ENCODE measurements at places on chromosomes 3 and 15.
A peak's percentile ranks its signal among the peaks of the same experiment; 100 is the strongest.

GRCh38 chr15:71712182-71712581 is 98.2 kb upstream of the NR2E3 start:
- no peak for DNase-seq

DNA sequence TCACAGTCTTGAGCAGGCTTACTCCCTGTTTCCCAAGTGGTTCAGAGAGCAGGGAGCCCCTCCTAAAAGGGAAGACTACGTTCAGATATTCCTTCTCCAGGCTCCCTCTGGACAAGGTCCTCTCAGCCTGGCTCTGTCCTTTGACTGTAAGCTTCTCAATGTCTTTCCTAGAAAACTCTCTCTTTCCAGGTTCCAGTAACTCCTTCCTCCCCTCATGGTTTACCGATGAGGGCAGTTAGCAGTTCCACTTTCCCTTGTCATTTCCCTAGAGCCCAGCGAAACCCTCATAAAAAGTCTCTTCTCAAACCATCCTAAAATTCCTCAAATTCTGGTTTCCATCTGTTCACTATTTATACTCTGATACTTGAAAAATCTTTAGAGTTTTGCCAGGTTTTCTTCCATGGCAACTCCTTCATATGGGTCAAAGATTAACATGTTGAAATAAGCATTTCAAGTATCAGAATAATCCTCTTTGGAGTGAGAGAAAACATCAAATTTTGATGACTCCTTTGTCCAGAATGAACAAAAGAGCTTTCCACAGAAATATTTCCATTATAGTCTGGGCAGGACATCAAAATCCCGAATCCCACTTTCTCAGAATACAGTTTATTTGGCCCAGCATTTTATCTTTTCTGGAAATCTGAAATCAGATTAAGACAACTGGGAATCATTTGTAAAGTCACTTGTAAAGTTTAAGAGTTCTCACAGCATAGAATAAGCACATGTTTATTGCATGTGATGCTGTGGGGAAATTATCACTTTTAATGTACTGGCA is 599.4 kb downstream of the UNC13C start:
- no peak for DNase-seq

GRCh38 chr15:68313501-68314410 is 36.2 kb downstream of the FEM1B start:
- no peak for DNase-seq

- no peak for DNase-seq
Measured at GRCh38 chr3:40179016-40179415, 130.5 kb upstream of the EIF1B start.

GRCh38 chr3:52299879-52300611 is 12.4 kb downstream of the GLYCTK start:
- DNase-seq = no peak

DNA sequence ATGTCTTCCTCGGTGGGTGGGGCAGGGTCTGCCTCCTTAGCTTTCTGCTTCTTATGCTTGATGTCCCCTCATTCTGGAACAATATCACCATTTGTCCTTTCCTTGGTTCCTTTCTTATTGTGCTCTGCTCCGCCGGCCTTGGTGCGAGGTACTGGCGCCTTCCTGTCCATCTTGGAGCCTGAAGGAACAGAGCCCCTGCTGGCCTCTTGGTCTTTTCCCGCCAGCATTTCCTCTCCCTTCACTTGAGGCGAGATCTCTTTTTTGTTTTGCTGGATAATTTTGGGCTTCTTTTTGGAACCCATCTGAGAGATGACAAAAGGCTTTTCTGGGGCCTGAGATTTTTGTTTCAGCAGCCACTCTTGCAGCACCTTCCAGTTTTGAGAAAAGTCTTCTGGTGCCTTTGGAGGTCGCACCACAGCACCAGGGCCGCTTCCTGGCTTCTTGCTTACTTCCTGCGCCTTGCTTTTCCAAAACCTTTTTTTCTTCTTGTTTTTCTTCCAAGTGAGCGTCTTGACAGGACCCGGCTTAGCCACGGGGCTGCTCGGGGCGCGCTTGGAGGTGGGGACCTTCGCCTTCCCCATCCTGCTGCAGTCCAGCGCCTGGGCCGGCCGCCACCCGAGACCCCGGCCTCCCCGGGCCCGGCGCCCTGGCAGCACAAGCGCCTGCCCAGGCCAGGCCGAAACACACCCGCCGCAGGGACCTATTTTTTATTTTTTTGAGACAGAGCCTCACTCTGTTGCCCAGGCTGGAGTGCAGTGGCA is 127.1 kb downstream of the KLF13 start:
- DNase-seq = no peak

- no peak for DNase-seq
Measured at GRCh38 chr3:116386168-116386567, 59.1 kb downstream of the LSAMP start.

DNA sequence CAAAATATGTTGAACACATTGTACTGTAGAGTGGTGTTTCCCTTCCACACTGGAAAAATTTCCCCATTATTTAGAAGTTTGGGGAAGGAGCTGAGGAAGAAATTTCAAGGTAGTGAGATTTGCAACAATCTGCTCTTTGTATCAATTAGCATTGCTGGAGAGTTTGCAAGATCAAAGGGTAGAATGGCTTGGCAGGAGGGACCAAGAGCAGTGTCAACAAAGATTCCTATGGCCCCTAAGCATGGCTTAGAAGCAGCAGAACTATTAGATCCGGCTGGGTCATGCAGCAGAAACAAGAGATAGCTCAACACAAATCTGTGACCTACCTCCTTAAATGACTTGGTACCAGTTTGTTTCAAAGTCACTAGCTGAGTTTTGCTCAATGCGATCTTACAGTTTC is 175.0 kb downstream of the C3orf38 start:
- no peak for DNase-seq

DNA sequence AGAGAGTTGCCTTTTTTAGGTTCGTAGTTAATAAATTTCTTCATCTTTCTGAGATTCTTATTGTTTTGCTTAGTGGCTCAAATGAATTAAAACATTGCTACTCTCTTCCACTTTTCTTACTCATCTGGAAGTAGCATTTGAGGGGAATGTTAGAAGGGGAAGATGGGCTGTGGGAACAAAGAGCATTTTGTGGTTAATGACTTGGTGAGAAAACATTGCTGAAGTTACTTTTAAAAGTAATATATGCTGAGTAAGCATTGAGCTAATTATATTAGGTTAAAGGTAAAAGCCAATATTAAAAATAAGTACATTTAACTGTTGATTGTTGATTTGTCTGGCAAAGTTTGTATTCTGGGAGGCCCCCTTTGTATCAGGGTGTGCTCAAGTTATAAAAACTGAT is 5.7 kb downstream of the MORF4L1 start:
- no peak for DNase-seq

DNA sequence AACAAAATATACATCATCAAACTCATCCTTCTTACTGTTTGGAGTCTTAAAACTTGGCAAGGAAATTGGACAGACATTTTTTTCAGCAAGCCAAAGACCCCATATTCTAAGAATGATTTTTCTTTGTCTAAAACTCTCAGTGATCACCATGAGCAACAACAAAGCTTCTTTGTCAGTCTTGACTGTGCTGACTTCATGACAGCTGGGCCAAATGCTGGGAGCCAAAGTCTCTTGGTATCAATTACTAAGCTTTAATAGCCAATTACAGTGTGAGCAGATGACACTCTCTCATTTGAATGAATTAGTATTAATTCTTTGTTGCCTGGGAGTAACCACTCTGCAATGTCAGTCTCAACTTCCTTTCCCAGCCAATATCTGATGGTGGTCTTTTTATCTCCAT is 48.1 kb upstream of the GK5 start:
- DNase-seq = no peak

DNA sequence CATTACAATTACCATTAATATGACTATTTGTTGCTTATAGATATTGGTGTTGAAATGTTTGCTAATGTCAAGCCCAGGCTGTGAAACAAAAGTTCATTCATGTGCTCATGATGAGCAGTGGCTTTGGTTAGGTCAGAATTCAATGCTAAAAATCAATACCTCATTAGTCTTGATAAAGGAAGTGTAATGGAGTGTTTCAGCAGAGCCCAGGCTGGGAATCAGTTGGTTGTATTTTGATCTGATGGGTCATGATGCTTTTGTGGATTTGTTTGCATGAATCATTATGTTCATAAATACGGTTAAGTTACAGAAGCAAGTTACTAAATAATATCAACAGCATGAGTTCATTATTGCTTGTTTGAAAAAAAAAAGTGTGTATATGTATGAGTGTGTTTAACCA is 13.6 kb upstream of the ZNF774 start:
- no peak for DNase-seq

GRCh38 chr3:176595307-176595706 is 602.0 kb downstream of the TBL1XR1 start:
- DNase-seq = no peak

DNA sequence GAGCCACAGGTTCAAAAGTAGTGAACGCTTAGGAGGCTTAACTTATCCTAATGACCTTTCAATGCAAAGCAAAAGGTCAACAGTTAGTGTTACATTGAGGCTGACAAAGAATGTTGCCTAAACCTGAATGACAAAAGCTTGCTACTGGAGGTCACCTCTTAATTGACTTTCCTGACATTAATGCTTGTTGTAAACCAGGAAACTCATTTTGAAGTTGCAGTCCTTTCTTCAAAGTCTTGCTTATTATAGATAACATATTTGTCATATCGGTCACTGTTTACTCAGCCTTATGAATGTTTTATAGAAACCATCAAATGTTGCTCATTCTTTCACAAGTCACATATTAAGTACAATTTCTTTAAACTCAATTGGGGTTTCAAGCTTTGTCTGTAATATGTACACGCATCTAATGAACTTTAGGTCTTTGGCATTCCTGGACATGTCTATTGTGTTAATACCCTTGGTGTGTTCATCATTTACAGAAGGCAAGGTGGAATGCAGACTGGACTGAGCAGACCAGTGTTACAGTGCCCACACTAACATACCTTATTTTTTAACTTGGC is 488.2 kb upstream of the NECTIN3 start:
- DNase-seq = no peak

- DNase-seq = no peak
Measured at GRCh38 chr3:62672988-62673313, 202.3 kb downstream of the CADPS start.

- no peak for DNase-seq
Measured at GRCh38 chr3:168138421-168138820, 42.7 kb upstream of the GOLIM4 start.

- DNase-seq = peak; percentile 79
Measured at GRCh38 chr15:74955796-74956647, 550 bp downstream of the RPP25 start.

DNA sequence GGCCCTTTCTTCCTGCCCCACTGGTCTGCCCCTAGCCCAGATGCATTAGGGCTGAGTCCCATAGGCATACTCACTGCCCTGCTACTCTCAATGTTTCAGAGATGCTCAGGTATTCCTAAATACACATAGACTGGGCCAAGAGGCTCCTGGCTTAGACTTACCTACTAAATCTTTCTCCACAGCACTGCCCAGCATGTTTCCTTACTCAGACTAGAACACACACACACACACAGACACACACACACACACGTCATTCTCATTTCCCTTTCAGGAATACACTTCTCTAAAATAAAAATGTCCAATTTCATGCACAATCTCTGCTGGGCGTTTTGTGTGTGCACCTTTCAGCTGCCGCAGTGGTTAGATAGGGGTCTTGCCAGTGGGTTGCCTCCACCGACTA is 175.7 kb downstream of the FAM43A start:
- DNase-seq = no peak

- DNase-seq = no peak
Measured at GRCh38 chr3:71111784-71112440, 471.6 kb downstream of the FOXP1 start.
